ENCODE measurements at places on chromosomes 7 and 10. TPM values are rescaled to one million over a fixed set of nuclear protein-coding genes. Genes with fewer than 3 reads are reported as not detected.

IFIT1B gene
- total RNA-seq, result not detected

ITIH5 gene
- 2.8 TPM for total RNA-seq

TFR2 gene
- 1.6 TPM for total RNA-seq

VGF gene
- total RNA-seq, result not detected

ODAD2 gene
- total RNA-seq, result 11.2 TPM

C10orf71 gene
- total RNA-seq, result 0.07 TPM

SCRN1 gene
- 147 TPM for total RNA-seq

DHX32 gene
- 34.4 TPM for total RNA-seq

All from endodermal cell (in vitro differentiated cells).